ENCODE measurements at places on chromosomes 6 and 20. TPM values are rescaled to one million over a fixed set of nuclear protein-coding genes. Genes with fewer than 3 reads are reported as not detected.

SMLR1 gene
- total RNA-seq = not detected

DNA sequence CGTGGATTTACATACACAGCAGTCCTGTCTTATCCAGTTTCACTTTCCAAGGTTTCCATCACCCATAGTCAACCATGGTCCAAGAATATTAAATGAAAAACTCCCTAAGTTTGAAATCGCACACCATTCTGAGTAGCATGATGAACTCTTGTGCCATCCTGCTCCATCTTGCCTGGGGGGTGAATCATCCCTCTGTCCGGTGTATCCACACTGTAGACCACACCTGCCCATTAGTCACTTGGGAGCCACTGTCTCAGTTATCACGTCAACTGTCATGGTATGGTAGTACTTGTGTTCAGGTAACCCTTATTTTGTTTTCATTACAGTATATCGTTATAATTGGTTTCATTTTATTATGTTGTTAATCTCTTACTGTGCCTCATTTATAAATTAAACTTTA, 38.5 kb downstream of the PTGIS start:
- no peak for DNase-seq

- DNase-seq = no peak
Measured at GRCh38 chr20:59624401-59624800, 20.1 kb downstream of the PHACTR3 start.

GRCh38 chr6:36820700-36821580, 18.3 kb downstream of the CPNE5 start:
- no peak for DNase-seq

DNA sequence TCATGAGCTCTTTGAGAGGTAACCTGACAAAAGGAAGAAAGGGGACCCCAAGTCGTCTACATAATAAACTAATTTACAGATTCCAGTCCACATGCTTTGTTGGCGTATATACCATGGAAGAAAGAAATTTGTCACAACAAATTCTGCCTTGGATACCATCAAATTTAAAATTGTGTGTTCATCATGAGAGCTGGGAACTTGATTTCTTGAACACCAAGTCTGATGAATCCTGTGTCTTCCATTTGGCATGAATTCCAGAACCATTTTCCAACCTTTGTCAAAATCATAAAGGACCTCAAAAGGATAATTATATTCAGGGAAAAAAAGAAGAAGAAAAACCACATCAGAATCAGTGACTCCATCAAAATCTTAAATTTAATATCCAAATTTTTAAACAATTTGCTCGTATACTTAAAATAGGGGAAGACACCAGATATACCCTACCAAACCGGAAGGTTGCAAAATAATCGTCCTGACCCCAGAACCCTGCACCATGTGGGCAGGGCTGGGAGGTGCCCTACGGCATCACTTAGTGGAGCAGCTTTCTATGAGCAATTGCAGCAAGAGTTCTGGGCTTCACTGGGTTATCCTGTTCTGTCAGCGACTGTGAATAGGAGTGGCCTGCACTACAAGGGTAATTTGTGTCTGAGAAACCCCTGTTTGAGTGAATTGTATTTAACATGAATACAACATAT, 74.1 kb upstream of the INSM1 start:
- no peak for DNase-seq

- DNase-seq = no peak
Measured at GRCh38 chr20:35270021-35270902, 7.7 kb downstream of the MMP24OS start.

GRCh38 chr6:116402108-116402937, 31.6 kb downstream of the DSE start:
- DNase-seq = no peak

- DNase-seq = no peak
Measured at GRCh38 chr6:46032110-46032998, 16.7 kb upstream of the CLIC5 start.

DNA sequence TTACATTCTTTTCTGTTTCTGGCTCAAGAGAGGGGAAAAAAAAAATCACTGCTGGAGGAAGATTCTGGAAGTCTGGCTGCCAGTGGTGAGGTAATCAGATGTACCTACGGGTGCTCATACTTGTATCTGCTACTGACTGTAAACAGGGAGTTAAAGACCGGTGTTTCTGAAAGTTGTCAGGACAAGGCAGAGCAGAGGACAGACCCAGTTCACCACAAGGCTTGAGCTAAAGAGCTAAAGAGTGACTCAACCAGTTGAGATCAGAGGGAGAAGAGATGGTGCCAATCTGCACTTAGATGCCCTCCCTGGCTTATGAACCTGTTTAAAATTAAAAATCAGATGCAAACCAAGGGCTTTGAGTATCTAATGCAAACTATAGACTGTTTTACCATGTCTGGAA, 55.4 kb downstream of the CEP162 start:
- no peak for DNase-seq

DNA sequence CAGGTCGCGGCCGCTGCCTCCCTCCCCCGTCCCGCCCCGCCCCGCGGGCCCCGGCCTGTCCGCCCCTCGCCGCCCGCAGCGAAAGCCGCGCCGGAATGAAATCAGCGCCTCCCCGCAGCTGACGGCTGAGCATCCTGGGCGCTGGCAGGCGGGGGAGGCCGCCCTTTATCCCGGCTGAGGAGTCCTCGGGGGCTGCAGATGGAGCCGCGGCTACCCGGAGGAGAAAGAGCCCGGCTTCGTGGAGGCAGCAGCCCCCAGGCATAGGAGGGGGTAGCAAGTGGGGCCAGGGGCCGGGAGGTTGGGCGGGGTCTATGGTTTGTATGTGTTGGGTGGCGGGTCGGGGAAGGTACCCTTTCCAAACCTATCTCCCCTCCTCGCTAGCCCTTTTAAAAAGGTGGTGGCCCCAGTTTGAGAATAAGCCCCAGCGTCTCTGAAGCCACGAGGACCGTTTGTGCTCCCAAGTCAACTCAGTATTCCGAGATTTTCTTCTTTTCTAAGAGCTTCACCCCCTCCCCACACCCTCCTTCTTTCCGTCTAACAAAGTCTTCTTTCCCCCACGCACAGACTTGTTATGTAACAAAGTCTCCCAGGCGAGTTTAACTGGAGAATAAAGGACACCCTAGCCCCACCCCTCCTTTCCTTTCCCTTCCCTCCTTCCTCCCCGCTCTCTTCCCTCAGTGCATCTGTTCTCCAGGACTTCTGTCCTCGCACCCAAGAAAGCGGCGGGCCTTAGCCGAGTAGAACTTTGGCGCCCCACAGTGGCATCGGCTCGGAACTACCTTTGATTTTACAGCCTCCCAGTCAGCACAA, 11.0 kb downstream of the POU3F2 start:
- DNase-seq = no peak

GRCh38 chr20:21554376-21554890, 40.6 kb upstream of the NKX2-2 start:
- no peak for DNase-seq

GRCh38 chr6:161373905-161374451, 100.1 kb upstream of the AGPAT4 start:
- DNase-seq = peak; percentile 71
